Epithelial cell of alveolus of lung (primary cell): ENCODE measurements at places on chromosomes 3 and 15. TPM values are rescaled to one million over a fixed set of nuclear protein-coding genes. Genes with fewer than 3 reads are reported as not detected.

The DLL4 gene
- 0.88 and 3.1 TPM in 2 replicates for total RNA-seq

The TM4SF1 gene
- total RNA-seq, result 68.7 and 157 TPM in 2 replicates

The PARL gene
- 45.5 and 58.1 TPM in 2 replicates for total RNA-seq

The SMCO1 gene
- not detected in 2 replicates for total RNA-seq

The TM4SF4 gene
- total RNA-seq, result not detected in 2 replicates

The PLA2G4E gene
- not detected in 2 replicates for total RNA-seq

The CHCHD6 gene
- 7.1 and 22.1 TPM in 2 replicates for total RNA-seq

The TOPAZ1 gene
- not detected in 2 replicates for total RNA-seq

The GATA2 gene
- 1.7 and 5.7 TPM in 2 replicates for total RNA-seq

The GALNT15 gene
- total RNA-seq, result 1.2 and 16.8 TPM in 2 replicates

The MCF2L2 gene
- 0.52 and 1.4 TPM in 2 replicates for total RNA-seq

The TMEM62 gene
- total RNA-seq, result 6.9 and 9.7 TPM in 2 replicates

The CYP1A1 gene
- total RNA-seq, result 0.13 and 0.48 TPM in 2 replicates

The GJD2 gene
- not detected in 2 replicates for total RNA-seq

The U2SURP gene
- total RNA-seq, result 35.6 and 39.5 TPM in 2 replicates

The TRH gene
- total RNA-seq, result not detected in 2 replicates

The ARHGEF3 gene
- 4.1 and 5.7 TPM in 2 replicates for total RNA-seq

The CPOX gene
- total RNA-seq, result 23.0 and 32.3 TPM in 2 replicates

The CKMT1A gene
- total RNA-seq, result not detected in 2 replicates

The LRCH3 gene
- 19.1 and 27.5 TPM in 2 replicates for total RNA-seq

The TTC21A gene
- 0.91 and 2.1 TPM in 2 replicates for total RNA-seq

The SUCNR1 gene
- total RNA-seq, result 0.16 and 0.26 TPM in 2 replicates

The PLA2G4F gene
- total RNA-seq, result not detected in 2 replicates

The GOLGA8K gene
- total RNA-seq, result not detected in 2 replicates

The CDCP1 gene
- total RNA-seq, result 19.2 and 76.2 TPM in 2 replicates

The FANCD2OS gene
- total RNA-seq, result not detected in 2 replicates

The CLRN1 gene
- total RNA-seq, result not detected in 2 replicates

The CHRD gene
- 0.52 and 18.3 TPM in 2 replicates for total RNA-seq

The GABRR3 gene
- not detected in 2 replicates for total RNA-seq

The TMEM202 gene
- total RNA-seq, result not detected in 2 replicates

The NUDT16 gene
- 8.1 and 8.9 TPM in 2 replicates for total RNA-seq

The IL12A gene
- 4.4 and 6.9 TPM in 2 replicates for total RNA-seq

The DAZL gene
- total RNA-seq, result not detected in 2 replicates

The PATL2 gene
- not detected in 2 replicates for total RNA-seq

The SLC6A1 gene
- not detected in 2 replicates for total RNA-seq

The GOLGA6D gene
- not detected in 2 replicates for total RNA-seq

The FOXL2 gene
- 0.08 and 1.4 TPM in 2 replicates for total RNA-seq

The SNRK gene
- total RNA-seq, result 15.1 and 23.0 TPM in 2 replicates

The IL20RB gene
- total RNA-seq, result 1.8 and 1.9 TPM in 2 replicates

The DPPA4 gene
- total RNA-seq, result 0.39 TPM in 1 of 2 replicates, not detected in the other
